Osteoblast (primary cell): ENCODE measurements at places on chromosomes 3 and 15. TPM values are rescaled to one million over a fixed set of nuclear protein-coding genes. Genes with fewer than 3 reads are reported as not detected.

Gene HTR3E
- total RNA-seq = not detected in 2 replicates

Gene TRANK1
- 29.8 and 30.8 TPM in 2 replicates for total RNA-seq

Gene GOLGA8R
- 2.4 and 3.3 TPM in 2 replicates for total RNA-seq

Gene CLSTN2
- total RNA-seq = under 0.01 TPM in 2 replicates

Gene ZPLD1
- under 0.01 TPM in 1 of 2 replicates, not detected in the other for total RNA-seq

Gene SCAANT1
- not detected in 2 replicates for total RNA-seq

Gene IMPG2
- total RNA-seq = 0.29 and 0.36 TPM in 2 replicates

Gene ETV5
- total RNA-seq = 42.3 and 44.5 TPM in 2 replicates

Gene CLDN16
- total RNA-seq = under 0.01 TPM in 1 of 2 replicates, not detected in the other

Gene P2RY14
- total RNA-seq = not detected in 2 replicates

Gene CLDN18
- not detected in 2 replicates for total RNA-seq
